T-helper 2 cell (primary cell): ENCODE measurements at places on chromosomes 2 and 18.

DNA sequence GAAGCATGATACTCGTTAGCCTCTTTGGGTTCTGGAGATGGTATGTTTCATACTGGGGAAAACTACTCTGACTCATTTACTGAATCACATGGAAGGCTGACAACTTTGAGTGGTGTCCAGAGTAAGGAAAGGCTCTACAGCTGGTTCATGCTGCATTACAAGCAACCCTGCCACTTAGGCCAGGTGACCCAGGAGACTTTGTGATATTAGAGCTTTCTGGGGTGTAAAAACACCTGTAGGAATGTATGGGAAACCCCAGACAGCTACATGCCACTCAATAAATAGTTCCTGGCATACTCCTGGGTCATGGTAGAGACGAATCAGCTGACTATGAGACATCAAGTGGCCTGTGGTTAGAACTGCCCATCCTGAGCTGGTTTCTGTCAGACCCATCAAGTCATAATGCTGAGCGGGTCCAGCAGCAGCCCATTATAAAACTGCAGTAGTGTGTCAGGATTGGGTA, 21.3 kb upstream of the TCF7L1 start:
- no peak for DNase-seq

DNA sequence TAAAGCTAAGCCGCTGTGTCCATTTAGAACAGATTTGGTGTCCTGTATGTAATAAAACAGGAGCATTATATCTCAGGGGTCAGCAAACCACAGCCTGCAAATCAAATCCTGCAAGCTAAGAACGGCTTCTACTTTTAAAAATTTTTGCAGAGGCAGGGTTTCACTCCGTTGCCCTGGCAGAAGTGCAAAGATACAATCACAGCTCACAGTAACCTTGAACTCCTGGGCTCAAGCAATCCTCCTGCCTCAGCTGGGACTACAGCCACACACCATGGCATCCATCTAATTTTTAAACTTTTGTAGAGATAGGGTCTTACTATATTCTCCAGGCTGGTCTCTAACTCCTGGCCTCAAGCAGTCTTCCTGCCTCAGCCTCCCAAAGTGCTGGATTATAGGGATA, 28.6 kb upstream of the NPC1 start:
- no peak for DNase-seq

GRCh38 chr2:205539603-205540002, 142.7 kb upstream of the NRP2 start:
- DNase-seq: no peak

DNA sequence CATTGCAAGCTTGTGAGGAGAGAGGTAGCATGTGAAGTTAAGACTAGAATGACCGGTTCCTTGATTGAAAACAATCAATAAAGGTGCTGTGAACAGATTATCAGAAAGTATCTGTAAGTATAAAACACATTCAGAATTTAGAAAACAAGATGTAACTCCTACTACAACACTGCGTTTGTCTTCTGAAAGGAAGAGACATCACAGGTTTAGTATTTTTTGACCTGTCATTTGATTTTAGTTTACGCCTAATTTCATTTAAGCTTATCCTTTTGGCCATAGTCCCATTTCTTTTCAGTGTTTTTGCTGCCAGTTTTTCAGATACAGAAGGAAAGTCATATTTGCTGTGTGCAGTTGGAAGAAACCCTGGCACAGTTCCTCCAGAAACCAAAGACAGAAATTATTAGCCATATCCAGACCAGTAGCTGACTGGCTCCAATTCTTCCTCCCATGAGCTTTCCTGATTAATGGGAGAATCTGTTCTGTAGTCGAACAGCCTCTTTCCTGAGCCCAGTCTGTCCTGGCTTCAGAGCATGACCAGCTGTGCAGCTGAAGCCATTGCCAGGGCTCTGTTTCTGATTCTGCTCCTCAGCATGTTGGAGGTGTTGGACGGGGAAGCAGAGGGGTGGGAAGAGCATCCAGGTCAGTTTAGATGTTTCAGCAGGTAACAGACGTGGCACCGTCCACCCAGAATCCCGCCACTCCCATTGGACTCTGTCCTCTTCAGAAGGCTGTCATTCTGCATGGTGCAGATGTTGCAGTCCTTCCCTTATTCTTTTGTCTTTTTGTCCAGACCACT, 61.0 kb downstream of the CRIM1 start:
- DNase-seq: no peak

DNA sequence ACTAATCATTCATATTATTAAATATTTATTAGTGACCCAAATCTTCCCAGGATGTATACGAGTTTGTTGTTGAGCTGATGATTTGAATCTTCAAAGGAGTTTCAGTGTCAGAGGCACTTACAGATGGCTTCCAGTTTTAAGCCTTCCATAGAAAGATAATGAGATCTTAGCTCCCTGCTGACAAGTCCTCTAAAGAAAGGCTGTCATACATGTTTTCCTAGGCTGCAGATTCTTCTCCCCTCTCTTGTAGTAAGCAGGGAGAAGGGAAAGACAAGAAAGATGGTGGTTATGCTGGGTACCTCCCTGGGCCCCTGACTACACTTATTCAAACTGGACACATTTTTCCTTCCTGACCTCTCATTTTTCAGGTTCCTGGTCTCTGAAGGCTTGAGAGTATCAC, 8.1 kb upstream of the GAREM1 start:
- DNase-seq: no peak

- DNase-seq: no peak
These were observed 18.8 kb upstream of the MREG start for GRCh38 chr2:216031960-216032689.

DNA sequence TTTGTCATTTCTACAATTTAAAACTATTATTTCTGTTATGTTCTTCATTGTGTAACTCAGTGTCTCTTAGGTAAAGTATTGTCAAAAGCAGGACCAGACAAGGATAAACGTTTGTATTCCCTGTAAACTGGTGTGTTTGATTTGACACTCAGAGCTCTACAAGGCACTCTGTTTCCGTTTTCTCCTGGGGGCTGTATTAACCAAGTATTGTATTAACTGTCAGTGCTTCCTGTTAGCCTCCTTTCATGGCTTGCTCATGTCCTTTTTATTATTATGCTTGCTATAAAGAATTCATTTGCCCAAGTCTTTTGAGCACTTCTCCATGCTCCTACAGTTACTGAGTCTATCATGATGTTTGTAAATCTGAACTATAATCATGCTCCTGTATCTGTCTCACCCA, 323.7 kb downstream of the LPIN1 start:
- no peak for DNase-seq

- no peak for DNase-seq
These were observed 251.8 kb downstream of the ZEB2 start for GRCh38 chr2:144268036-144268678.

DNA sequence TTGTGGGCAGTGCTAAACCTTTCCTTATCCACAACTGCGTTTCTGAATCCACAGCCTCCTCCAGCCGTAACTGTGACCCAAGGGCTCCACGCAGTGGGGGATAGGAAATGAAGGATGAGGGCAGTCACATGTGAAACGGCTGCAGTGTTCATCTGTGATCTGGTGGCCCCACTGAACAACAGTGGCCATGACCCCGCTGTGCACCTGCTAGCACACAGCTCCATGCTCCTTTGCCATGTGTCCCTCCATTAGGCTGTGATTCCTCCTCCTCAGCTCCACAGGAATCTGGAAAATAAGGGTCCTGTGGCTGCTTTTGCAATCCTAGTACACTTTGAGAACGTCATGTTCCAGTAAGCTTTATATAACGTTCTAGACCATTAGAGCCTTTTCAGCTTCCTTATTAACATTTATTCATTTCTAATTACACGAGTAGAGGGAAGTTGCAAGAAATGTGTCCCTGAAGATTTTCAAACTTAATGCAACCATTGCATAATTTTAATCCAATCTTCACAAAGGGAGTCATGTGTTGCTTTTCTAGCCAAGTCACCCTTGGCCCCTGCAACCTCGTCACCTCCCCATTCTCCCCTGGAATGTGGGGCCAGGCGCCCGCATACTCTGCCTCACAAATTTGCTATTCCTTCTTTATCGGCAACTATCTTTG, 7.1 kb upstream of the NAPG start:
- DNase-seq: no peak
